ENCODE measurements at places on chromosomes 4 and X.

GRCh38 chr4:121927948-121928347 is 23.9 kb downstream of the TRPC3 start:
- DNase-seq = no peak

DNA sequence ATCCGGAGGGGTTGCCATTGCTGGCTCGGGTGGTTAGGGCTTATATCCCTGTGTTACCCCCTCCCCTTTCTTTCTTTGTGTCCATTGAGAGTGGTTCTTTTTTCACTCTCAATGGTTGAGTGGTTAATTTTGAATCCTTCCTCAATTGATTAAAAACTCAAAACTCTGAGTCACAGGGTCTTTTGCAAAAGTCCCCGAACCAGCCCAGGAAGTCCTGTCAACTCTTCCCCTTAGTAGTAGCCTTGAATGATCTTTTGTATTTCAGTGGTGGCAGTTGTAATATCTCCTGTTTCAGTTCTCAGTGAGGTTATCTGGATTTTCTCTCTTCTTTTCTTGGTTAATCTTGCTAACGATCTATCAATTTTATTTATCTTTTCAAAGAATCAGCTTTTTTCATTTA is 170.0 kb upstream of the GYPA start:
- DNase-seq = no peak

- DNase-seq = no peak
These were observed 11.2 kb downstream of the USP9X start for GRCh38 chrX:41096339-41096955.

DNA sequence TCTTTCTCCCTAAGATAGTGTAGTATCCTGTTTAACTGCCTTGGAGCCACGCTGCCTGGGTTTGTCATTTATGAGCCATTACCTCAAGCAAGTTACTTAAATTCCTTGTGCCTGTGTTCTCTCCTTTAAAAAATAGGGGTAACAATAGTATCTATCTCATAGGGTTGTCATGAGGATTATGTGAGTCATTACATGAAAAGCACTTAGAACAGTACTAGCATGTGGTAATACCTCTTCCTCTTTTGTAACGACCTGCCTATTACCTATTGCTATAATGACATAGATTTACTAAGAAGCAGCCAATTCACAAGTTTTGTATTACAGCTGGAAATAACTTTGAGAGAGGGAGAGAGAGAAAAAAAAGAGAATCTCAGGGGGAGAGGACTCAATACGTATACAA is 834.7 kb downstream of the RAPGEF2 start:
- DNase-seq = no peak

- DNase-seq = no peak
These were observed 15.9 kb upstream of the RAB9A start for GRCh38 chrX:13673016-13673415.

- no peak for DNase-seq
These were observed 71.3 kb downstream of the CLCN5 start for GRCh38 chrX:49993661-49994060.

GRCh38 chr4:165872461-165873297 is at the start of gene TLL1:
TSS of gene TLL1 (plus strand) at chr4:165873237. CDS start at chr4:165873905, 668 bp downstream.
- DNase-seq = peak; percentile 44

DNA sequence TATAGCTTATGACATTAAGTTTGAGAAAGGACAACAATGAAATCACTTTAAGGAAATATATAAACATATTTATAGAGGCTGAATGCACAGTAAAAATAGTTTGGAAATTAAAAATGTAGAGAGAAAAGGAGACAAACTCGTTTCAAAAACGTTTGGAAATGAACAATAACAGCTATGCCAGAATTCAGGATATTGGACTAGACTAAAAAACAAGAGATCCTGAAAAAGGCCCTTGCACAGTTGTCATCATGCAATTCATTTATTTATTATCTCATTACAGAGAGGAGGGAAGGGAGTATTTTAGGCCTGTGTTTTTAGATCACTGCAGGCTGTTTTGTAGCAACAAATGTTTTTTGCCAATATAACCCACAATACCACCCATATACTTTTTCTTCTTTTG is 527.2 kb downstream of the ADGRL3 start:
- no peak for DNase-seq

- DNase-seq = no peak
These were observed 218.6 kb downstream of the DCAF12L2 start for GRCh38 chrX:125947501-125947900.

GRCh38 chr4:130985371-130985770 is 1889.4 kb downstream of the C4orf33 start:
- DNase-seq = no peak

GRCh38 chr4:153335665-153336064 is 8.8 kb upstream of the MND1 start:
- DNase-seq = no peak

- DNase-seq = no peak
These were observed 45.9 kb downstream of the PDGFRA start for GRCh38 chr4:54274795-54275665.

DNA sequence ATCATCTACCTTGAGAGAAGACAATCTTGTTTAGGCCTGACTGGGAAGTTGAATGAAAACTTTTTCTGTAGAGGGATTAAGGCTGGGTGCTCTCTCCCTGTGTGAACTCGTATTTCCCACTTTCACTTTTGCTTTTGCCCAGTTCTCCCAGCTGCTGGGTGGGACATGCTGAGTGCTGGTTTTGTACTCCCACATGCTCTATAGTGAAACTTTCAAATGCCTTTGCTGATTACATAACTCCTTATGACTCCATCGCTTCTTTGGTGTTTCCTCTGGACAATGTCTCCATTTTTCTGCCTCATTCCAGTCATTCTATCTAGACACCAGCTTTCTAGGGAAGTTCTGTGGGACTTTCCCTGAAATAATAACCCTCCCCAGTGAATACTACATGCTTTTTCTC is 100.5 kb downstream of the CLNK start:
- no peak for DNase-seq

DNA sequence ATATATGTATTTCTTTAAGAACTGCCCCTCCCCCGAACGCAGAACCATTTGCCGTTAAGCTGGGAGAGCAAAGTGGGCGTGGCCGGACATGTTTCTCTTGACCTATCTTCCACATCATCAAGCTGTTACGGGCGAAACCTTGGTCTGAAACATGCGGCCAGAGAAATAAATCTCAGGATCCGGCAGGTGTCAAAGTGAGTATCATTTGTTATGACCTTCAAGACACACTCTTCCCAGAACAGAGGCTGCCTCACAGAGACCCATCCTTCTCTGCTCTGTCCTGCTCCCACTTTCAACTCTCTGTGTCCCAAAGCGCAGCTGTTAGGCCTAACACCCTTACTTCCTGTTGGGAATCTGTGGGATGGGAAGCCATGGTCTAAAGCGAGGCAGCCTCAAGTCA is at the start of gene MAGEB18:
TSS of gene MAGEB18 (plus strand) at position 70 of the 400 bp plus-strand sequence. CDS start 643 bp downstream, outside the sequence.
- no peak for DNase-seq

GRCh38 chr4:88137112-88137511 is 21.3 kb downstream of the ABCG2 start:
- DNase-seq = no peak

DNA sequence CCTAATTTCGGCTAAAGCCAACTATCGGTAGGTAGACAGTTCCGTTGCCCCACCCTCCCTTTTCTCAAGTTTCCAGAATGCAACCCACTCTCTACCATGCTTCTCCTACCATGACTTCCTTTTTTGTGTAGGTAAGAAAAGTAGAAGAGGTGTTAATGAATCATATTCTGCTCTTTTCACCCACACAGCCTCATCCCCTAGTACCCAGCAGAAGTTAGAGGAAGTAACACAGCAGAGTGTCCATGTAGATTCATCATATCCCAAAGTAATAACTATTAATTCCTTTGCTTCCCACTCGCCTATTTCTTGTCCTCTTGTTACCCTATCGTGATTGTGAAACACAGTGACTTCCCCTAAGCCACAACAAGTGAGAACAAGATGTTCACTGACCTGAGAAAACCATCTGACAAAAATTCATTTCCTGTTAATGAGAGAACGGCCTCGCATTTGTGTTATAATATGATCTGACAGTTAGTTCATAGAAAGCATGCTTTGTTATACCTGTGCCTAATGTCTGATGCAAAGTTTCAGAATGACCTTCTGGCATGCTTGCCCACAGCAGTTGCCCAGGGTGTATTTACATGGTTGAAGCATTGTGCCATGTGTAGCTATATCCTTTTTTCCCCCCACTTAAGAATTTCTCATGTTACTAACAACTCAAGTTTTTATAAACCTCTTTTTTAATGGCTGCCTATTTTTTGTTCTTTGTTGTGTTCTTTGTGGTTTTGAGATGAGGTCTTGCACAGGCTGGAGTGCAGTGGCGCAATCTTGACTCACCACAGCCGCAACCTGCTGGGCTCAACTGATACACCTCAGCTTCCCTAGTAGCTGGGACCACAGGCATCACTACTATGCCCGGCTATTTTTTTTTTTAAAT is 185.6 kb downstream of the RAP1GDS1 start:
- DNase-seq = no peak

- no peak for DNase-seq
These were observed 25.8 kb downstream of the RGS12 start for GRCh38 chr4:3318561-3319021.

DNA sequence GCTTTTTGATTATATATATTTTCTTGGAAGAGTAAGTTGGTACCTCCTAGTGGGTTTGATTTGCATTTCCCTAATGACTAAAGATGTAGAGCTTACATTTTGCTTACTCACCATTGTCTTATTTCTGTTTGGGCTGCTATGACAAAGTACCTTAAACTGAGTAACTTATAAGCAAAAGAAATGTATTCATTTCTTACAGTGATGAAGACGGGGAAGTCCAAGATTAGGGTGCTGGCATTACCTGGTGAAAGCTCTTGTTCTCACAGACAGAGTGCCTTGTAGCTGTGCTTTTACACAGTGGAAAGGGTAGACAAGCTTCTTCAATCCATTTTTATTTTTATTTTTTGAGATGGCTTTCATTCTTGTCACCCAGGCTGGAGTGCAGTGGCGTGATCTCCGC is 229.2 kb upstream of the AGA start:
- DNase-seq = no peak

DNA sequence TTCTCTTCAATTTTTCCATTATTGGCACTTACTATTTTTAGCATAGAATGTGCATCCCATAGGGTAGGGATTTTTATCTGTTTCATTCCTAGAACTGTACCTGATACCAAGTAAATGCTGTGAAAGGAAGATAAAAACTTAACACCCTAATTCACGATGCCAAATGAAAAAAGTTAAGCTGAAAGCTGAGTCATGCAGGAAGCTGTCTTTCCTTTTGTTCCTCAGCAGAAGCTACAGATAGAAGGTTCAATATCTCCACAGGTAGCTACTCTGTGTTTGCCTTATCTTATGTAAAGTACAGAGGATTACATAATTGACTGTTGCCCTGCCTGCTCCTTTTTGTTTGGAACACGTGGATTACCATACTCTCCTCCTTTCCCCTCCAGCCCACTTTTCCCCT is 77.0 kb downstream of the LRP2BP start:
- no peak for DNase-seq

DNA sequence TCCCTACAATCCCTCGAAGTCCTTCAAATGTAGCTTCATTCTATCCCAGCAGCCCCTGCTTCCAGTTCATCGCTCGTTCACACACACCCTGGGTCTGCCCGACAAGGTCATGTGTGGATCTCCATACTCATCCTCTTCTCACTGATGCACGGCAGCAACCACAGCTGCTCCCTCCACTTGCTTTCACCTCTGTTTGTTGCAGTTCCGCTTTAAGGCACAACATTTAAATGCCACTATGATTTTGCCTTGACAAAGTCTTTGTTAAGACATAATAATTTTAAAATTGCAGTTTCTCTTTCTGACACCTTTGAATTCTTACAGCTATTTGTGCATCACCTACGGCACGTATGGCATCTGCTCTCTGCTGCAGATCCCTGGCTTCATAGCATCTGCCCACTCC is 1.8 kb downstream of the ODAPH start:
- no peak for DNase-seq

GRCh38 chrX:15242899-15243555 is 26.9 kb downstream of the ASB9 start:
- DNase-seq = peak; percentile 44

DNA sequence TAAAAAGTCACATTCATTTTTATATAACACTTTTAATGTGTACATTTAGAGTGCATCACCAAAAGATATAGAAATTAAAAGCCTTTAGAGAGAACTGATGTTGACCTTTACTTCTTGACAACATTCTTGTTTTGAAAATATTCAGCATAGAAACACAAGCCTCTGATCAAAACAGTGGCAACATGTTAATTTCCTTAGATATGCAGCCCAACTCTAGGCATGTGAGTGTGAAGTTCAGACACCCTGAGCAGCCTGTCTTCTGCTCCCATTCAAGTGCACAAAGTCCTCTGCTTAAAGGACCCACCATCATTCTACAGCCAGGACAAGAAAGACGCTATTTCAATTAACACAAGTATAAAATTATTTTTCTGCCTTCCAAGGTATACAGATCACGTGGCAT is 60.0 kb downstream of the PPP3CA start:
- DNase-seq = no peak

- no peak for DNase-seq
These were observed 10.5 kb downstream of the SLC34A2 start for GRCh38 chr4:25666031-25666630.

- DNase-seq = no peak
These were observed 15.7 kb downstream of the C1QTNF7 start for GRCh38 chr4:15443371-15444160.

GRCh38 chr4:41212616-41213203 is 1.6 kb downstream of the APBB2 start:
- DNase-seq = peak; percentile 58

DNA sequence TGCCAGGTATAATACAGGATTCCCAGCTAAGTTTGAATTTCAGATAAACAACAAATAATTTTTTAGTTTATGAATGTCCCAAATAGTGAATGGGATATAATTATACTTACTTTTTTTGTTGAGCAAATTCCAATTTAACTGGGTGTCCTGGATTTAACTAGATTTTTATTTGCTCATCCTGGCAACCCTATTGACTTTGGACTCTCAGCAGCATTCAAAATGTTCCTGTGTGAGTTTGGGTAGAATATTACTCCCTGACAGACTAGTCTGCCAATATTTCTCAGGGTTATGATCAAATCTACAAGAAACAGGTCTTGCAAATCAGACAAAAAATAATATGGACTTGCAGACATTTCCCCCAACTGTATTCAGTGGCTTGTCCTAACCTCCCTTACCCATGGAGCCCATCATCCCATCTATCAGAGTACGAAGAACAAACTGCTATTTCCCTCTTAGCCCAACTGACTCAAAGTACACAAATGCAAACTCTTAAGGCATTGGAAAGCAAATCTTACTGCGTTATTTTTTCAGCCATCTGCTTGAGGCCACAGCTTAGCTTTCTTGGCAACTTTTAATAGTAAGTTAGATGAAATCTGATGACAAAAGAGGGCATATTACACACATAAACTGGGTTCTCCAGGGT is 20.7 kb downstream of the SETD7 start:
- no peak for DNase-seq

- DNase-seq = no peak
These were observed 261.8 kb downstream of the CAMK2D start for GRCh38 chr4:113499696-113500095.

- no peak for DNase-seq
These were observed 675.2 kb upstream of the INTU start for GRCh38 chr4:126957556-126957955.
